ENCODE measurements at places on chromosomes 3 and 15.

- no peak for DNase-seq
Measured at GRCh38 chr3:13379201-13379830, 40.8 kb downstream of the NUP210 start.

- DNase-seq, result no peak
Measured at GRCh38 chr3:44974416-44974815, 1.6 kb downstream of the ZDHHC3 start.

GRCh38 chr3:52530918-52531826, 2.5 kb downstream of the NT5DC2 start:
- DNase-seq, result no peak

GRCh38 chr15:50425219-50425618, 1.0 kb downstream of the USP8 start:
- DNase-seq, result no peak

DNA sequence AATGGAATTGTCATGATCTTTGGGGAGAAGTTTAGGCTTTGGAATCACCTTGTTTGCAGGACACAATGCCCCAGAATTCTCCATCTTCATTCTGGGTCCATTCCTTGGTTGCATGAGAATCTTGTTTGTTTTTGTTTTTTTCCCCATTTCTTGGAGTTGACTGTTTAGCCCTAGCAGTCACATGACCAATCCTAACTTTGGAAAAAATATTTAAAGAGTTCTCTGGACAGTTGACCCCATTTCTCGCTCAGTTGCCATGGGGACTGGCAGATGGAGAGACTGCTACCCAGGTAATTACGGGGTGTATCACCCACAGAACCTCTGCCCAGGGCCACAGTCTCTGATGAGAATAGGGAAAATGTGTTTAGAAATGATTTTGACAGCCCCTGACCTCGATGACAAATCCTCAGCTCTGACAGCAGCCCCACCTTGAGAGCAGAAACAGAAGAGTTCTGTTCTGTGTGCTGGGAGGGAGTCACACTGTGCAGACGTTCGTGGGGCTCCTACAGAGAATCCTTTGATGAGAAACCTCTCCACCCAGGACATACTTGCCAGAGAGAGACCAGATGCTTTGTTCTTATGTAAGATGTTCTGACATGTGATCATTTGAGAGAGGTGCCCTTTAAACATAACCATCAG, 57.7 kb downstream of the IL16 start:
- DNase-seq, result no peak

DNA sequence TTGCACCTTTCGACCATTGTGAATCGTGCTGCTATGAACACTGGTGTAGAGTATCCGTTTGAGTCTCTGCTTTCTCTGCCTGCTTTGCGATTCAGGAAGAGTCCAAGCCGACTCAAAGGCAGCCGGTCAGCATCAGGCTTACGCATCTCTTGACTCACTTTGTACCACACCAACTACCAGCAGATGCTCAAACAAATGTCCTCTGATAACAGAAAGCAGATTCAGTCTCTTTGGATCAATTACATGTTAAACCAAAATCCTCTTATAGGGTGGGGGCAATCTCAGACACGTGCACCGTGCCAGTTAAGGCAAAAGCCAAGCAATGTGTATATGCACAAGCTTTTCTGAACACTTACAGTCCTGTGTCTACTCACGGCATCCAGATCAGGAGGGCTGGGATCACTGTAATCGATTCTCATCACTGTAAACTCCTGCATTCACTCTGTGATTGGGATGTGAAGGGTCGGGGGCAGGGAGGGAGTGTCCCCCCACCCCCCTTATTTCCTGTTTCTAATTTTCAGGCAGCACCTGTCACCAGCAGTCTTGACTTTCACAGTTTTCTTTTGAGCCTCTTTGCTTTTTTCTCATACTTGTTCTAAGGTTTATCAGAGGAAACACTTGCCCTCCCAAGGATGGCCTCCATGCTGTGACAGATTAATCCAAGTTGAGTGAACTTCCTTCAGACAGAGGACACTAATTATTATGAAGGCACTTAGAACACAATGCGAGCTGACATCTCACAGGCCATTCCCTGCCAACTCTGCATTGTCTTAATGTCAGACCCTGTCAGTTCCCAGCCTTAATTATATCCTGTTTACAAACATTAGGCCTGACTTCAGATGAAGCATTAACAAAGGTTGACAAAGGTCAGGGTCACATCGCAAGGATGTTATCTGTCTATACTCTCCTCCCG, 153.5 kb downstream of the MECOM start:
- no peak for DNase-seq

GRCh38 chr3:12558706-12559105, 1.8 kb downstream of the MKRN2 start:
- DNase-seq, result no peak

DNA sequence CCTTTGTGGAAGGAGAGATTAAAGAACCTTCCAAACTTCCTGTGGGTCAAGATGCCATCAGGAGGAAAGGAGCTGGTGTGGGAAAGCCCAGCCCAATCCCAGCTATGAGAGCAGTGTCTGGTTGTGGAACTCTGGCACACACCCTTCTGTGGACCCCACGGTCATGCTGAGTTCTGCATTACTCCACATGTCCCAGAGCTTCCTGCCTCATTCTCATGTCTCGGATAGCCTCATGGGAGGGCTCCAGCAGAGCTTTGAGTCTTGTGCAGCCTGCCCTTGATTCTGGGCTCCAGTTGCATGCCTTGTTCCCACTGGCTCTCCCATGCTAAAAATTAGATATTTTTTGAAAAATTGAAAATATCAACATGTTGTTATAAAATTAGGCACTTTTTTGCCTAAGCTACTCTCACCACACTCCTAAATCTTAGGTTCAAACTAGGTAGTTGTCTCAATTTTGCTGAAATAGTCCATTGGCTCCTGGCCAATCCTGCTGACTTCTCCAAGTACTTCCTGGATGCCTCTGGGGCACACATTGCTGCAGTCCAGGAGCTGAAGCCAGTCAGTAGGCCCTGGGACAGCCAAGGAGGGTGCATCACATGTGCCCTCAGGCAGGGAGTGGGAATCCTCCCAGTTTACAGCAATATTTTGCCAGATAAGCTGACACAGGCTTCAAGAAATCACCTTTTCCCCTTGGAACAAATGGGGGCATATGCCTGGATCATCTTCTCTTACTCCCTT, 144.3 kb downstream of the EEFSEC start:
- no peak for DNase-seq

GRCh38 chr3:116299646-116300081, 145.6 kb downstream of the LSAMP start:
- no peak for DNase-seq

DNA sequence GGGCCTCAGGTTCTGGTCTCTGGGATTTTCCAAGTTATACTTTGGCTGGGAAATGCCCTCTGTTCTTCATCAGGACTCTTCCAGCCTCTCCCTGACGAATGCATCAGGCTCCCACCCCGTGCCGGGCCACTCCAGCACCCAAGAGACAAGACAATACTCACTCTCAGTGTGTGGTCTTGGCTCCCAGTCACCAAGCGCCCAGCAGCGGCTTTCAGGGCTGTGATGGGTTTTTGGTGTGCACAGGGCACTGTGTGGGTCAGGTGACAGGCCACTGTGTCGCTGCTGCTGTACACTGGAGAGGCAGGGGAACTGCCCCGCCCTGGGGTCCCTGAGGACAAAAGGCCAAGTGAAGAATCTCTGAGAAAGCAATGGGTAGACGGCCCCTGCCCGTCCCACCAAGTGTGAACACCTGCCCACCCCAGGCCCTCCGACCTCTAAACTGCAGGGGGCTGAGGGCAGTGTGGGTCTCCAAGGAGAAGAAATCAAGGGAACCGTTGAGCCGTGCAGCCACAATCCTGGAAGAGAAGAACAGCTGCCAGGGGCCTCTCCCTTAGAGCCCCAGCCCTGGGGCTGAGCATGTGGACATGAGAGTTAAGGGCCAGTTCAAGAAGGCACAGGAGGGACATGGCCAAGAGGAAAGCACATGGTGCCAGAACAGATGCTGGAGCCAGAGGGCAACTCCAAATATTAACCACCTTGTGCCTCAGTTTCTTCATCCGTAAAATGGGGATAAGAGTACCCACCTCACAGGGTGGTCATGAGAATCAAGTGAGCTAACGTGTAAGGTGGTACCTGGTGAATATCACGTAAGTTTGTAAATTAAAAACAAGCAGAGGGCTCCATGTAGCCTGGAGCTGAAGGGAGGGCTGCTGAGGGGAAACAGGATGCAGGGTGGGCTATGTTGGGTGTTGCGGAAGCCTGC, 34.1 kb downstream of the PTPN23 start:
- no peak for DNase-seq

DNA sequence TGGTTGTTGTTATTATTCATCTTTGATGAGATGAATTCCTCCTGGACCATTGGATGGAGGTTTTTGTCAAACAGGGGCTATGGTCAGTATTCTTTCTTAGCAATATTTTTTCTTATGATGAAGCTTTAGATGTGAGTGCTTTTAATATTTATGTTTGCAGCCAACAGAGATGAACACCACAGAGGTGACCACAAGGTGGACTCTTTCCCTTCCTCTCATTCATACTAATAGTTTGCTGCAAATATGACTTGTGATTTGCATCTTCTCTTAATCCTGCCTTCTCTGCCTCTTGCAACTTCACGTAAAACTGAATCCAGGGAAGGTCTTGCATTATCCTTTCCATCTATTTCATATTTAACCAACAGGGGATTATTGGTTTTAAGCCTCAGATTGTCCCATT, 473.1 kb upstream of the UBE2E2 start:
- DNase-seq, result no peak

DNA sequence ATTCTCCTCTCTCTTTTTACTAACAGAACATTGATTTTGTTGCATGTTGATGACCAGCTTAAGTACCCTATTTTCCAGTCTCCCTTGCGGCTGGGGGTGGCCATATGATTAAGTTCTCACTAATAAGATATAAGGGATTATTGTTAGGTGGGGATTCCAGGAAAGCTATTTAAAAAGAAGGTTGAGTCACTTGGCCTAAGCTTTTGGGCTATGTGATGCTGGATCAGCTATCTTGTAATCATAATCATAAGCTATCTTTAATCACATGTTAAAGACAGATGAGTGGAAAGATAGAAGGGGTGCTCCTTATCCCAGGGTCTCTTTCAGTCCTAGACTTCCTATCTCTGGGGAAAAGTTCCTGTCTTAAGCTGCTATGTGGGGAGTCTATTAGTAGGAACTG, 59.9 kb downstream of the CGNL1 start:
- DNase-seq, result no peak

DNA sequence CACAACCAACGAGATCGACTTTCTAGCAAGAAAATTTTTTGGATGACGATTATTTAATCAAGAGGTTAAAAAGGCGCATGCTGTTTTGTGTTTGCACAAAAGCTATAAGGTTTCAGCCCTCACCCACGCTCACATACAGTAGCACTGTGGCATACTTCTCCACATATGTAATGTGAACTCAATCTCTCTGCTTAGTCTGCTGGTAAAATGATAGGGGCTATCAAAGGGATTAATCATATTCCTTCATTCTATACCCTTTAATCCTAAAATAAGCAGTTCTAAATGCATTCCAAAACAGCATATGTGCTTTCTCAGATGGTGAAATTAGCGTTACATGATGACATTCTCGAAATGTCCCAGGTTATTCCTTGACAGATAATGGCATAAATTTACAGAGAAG, 196.9 kb upstream of the PRICKLE2 start:
- DNase-seq, result no peak

- no peak for DNase-seq
Measured at GRCh38 chr3:61269435-61269834, 18.2 kb upstream of the FHIT start.

GRCh38 chr15:81163961-81164800, 30.1 kb downstream of the CFAP161 start:
- no peak for DNase-seq

Data from activated CD4-positive, CD25-positive, alpha-beta regulatory T cell (primary cell).